ENCODE measurements at places on chromosomes 4 and X.
A peak's percentile ranks its signal among the peaks of the same experiment; 100 is the strongest.

DNA sequence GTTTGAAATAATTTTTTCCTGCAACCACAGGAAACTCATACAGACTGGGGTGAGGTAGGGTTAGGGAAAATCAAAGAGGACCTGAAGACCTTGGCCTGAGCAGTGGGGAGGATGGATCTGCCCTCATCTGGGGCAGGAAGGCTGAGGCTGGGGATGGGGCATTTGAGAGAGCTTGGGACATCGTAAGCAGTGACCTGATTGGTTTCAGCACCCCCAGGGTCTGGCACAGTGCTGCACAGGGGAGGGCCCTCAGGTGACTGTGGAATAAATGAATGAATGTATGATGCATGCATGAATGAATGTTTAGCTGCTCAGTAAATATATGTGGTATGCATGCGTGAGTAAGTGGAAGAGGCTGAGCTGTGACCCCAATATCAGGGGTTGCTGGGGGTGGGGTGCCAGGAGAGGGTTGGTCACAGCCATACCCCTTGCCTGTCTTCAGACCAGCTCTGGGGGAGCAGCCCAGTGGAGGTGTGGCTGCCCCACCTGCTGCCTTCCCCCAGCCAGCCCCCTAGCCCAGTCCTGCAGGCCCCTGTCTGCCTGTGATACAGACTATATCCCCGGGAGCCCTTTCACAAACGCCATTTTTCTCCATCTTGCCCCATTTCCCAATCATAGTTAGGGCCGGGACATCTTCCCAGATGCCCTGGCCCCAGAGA lies 11.0 kb upstream of the TNIP2 start:
- no peak for DNase-seq

GRCh38 chr4:144801731-144802130 lies 155.8 kb downstream of the HHIP start:
- DNase-seq = no peak

DNA sequence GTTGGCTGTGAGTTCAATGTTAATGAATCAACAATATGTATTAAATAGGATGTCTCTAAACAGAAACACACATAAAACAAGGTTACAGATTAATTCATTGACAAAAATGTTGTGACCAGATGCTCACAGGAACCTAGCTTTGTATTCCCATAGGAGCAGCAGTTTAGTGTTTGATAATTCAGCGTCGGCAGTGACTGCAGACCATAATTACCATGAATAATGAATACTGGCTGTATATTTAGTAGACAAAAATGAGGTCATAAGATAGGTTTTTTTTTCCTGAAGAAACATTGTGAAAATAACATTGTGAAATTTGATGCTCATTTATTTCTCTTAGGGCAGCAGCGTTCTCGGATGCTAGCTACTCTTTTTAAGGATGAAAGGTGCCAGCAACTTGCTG lies 27.8 kb downstream of the COPS4 start:
- DNase-seq = no peak

DNA sequence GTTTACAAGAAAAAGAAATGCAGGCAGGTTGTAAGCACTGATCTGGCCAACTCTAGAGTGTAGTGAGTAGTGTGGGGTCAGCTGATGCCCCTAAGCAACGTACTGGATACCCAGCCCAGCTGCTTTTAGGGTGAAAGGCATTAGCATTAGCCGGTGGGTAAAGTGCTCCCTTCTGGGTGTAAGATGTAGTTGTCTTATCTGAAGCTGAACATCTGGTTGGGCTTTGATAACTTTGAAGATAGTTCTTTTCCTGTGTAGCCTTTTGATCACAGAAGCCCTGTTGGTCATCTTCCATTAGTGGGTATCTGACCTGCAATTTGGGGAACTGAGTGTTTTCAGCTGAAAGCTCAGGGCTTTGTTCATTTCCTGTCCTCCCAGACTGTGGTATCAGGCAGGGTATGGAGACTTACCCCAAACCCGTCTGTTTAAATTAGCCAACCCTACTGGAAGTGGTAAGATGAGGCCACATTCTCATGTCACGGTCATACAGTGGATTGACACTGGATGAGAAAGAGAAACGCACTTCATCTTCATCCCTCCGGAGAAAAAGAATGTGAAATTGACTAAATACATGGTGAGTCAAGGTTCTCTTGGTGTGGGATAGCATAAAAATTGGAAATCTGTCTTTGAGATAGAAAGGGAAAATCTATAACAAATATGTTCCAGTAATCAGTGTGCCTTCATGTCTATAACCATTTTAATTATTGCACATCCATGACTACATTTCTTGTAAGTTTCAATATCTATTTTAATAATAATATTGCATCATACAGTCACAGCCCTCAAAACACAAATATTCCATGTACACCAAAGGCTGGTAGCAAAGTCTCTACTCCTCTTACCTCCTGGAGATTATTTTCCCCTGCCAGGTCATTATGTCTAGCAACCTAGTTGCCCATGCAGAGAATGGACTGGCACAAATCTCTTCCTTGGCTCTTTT lies 8.7 kb downstream of the RHOH start:
- no peak for DNase-seq

DNA sequence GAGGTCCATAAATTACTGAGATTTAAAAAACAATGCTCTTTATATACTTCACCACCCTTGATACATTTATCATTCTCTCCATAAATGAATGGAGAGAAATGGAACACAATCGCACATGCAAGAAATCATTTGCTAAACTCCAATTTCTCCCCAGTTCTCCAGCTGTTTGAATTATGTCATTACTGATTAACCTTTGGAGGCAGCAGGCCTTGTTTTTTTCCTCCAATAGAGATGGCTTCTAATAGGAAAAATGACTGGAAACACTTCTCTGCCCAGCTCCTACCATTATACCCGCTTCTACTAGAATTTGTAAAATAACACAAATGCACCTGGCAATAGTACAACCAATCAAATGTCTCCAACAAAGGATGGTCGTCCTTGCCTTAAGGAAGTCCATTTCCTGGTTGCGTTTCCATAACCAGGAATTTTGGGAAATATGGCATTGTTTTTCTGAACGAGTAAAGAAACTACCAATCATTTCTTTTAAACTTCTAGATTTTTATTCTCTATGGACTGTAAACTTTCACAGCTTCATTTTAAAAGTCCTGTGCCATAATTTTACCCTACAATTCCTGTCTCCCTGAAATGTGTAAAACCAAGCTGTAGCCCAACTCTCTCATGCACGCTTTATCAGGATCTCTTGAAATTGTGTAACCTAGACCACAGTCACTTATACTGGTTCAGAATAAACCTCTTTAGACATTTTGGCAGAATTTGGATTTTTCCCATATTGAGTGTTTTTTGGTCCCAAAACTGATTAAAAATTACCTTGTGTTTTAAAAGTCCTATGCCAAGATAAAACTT lies 60.1 kb downstream of the APBB2 start:
- no peak for DNase-seq

DNA sequence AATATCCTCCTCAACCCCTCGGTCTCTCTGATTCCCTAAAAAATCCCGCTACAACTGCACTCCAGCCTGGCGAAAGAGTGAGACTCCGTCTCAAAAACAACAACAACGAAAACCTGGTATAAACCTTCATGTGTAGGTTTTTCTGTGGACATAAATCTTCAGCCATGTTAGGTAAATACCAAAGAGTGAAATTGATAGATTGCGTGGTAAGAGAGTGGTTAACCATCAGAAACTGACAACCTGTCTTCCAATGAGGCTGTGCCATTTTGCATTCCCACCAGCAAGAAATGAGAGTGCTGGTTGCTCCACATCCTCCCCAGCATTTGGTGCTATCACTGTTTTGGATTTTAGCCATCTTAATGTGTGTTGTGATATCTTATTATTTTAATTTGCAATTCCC lies 10.9 kb downstream of the TBC1D19 start:
- DNase-seq = no peak

- no peak for DNase-seq
Observed at GRCh38 chr4:138204507-138204906, 37.6 kb downstream of the SLC7A11 start.

DNA sequence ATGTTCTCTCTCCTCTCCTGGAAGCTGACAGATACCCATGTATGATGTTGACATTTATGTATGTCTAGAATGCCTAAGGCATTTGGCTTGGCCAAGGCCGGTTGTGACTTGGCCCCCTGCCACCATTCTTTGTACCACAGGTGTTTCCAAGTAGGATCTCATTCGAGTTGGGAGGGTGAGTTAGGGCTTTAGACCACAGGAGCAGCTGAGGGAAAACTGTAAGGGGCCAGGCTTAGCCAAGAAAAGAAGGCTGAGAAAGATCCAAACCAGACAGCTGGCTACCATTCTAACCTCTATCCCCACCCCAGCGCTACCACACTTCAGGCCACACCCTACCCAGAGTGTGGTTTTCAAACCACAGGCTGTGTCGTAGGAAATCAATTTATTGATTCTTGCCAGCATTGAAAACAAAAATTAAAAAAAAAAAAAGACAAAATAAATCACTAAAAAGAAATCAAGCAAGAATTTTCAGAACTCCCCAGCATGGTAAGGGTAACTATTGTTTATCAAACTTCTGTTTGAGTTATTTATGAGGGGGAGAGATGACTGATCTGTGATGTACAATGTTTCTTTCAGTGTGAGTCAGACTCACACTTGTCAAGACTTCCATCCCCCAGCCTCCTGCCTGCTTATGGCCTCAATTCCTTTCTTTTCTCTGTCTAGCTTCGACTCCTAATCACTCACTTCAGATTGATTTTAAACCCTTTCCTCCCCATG lies 9.9 kb downstream of the TMSB4X start:
- DNase-seq = no peak

DNA sequence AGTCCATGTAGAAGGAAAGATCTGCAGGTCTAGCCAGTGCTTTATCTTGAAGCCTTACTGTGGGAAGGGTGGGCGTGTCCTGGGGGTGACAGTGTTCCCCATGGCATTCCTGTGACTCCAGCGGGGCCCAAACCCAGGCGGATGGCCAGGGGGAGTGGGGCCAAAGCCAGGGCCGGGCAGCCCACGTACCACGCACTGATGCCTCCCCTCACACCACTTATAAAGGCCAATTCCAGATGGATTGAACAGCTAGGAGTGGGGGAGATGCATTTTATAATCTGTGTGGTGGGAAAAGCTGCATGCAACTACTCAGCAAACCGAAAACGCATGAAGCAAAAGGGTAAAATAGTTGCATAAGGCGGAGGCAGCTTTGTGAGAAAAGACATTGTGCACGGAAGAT lies 36.4 kb downstream of the NELFA start:
- DNase-seq = no peak

DNA sequence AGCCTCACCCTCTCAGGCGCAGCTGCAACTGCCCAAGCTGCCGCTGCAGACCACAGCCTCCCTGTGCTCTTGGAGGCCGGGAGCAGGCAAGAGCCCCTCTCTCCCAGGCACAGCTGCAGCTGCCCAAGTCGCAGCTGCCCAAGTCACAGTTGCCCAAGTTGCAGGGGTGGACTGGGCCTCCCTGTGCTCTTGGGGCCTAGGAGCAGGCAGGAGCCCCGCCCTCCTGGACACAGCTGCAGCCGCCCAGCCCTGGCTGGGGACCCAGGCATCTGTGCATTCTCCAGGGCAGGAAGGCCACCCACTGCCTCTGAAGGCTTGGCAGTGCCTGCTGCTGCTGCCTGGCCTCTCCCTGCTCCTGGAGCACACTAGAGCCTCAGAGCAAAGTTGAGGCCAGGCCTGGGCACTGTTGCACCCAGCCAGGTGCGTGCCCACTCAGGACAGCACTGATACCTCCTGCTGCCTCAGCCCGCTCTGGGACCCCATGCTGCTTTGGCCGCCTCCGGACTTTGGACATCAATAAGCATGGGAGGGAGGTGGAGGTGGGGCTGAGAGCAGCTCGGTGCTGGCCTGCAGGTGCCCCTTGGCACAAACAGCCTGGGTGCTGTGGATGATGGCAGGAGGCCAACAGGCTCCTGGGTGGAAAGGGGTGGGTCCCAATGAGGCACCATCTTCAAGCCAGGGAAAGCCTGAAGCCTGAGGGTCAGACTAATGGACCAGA lies 247.5 kb downstream of the PDGFC start:
- no peak for DNase-seq

- no peak for DNase-seq
Observed at GRCh38 chrX:18491587-18492340, 66.4 kb downstream of the CDKL5 start.

GRCh38 chr4:83704786-83705185 lies 168.9 kb downstream of the GPAT3 start:
- DNase-seq = no peak

DNA sequence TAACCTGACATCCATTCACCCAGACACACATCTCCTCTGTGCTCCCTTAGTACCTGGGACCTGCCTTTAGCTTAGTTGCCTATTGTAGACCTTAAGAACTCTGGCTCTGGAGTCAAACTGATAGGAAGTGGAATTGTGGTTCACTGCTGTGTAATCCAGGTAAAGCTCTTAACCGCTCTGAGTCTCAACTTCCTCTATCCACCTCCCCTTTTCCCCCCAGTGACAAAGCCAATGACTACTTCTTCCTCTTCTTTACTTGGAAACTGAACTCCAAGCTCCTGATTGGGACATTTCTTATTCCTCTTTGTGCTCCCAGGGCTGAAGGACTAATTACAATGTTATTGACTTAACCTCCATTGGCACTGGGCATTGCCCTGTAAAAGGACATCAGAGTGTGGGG lies 94.1 kb downstream of the DRD5 start:
- DNase-seq = no peak

- DNase-seq = no peak
Observed at GRCh38 chrX:76971393-76972376, 475.5 kb upstream of the FGF16 start.

GRCh38 chrX:40434947-40435346 lies 145.8 kb upstream of the ATP6AP2 start:
- peak; percentile 93 for DNase-seq

- peak; percentile 38 for DNase-seq
Observed at GRCh38 chr4:169024762-169025161, 14.7 kb upstream of the CBR4 start.

GRCh38 chr4:26434030-26434639 lies 56.1 kb downstream of the CCKAR start:
- DNase-seq = no peak

DNA sequence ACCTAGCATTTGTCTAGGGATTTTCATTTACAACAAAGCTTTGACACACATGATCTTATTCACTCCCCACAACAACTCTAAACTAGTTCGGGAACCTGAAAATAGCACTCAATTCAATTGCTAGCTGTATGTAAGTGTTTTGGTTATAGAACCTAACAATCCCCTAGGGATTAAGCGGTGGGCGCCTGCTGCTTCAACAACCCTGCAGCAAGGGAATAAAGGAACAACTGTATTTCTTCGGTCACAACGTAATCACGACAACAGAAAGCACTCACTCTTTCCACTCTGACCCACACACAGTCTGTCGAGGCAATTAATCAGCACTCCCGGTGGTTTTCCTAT lies 674 bp upstream of the DIAPH2 start:
- no peak for DNase-seq

DNA sequence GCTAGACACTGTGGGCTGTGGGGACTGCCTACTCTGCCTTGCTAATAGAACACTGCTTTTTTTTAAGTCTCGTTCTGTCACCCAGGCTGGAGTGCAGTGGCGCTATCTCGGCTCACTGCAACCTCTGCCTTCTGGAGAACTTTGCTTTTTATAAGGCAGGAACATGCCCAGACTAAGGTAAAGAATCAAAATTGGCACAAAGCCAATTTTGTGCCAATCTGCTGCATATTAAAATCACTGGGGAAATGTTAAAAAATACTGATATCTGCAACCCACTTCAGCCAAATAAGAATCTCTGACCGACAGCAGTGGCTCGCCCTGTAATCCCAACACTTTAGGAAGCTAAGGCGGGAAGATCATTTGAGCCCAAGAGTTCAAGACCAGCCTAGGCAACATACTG lies 36.5 kb upstream of the CEP135 start:
- no peak for DNase-seq

- no peak for DNase-seq
Observed at GRCh38 chr4:16171831-16172230, 54.4 kb downstream of the TAPT1 start.

- no peak for DNase-seq
Observed at GRCh38 chr4:160026721-160027120, 923.8 kb downstream of the RAPGEF2 start.
